ENCODE measurements at places on chromosomes 7 and 10.
A peak's percentile ranks its signal among the peaks of the same experiment; 100 is the strongest.

- DNase-seq, result no peak
Measured at GRCh38 chr7:768881-769504, 41.9 kb upstream of the PRKAR1B start.

DNA sequence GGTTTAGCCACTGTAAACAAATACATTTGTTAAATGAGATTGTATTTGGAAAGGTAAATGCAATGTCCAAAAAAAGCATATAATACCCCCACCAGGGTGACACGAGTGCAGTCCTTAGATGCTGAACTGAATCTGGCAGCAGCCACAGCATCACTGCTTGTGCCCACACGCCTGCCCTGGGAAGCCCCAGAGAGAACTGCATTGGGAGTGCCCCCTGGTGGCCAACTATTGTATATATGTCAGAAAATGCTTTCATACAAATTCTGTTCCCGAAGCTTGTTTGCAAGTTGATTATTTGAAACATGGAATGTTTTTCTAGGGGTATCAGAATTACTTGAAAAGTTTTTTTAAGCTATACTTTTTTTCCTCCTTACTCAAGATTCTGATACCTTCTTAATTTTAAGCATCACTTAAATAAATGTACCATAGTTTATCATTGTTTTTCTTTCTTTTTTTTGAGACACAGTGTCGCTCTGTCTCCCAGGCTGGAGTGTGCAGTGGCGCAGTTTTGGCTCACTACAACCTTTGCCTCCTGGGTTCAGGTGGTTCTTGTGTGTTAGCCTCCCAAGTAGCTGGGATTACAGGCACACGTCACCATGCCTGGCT, 50.1 kb downstream of the LANCL2 start:
- DNase-seq, result peak; percentile 59

DNA sequence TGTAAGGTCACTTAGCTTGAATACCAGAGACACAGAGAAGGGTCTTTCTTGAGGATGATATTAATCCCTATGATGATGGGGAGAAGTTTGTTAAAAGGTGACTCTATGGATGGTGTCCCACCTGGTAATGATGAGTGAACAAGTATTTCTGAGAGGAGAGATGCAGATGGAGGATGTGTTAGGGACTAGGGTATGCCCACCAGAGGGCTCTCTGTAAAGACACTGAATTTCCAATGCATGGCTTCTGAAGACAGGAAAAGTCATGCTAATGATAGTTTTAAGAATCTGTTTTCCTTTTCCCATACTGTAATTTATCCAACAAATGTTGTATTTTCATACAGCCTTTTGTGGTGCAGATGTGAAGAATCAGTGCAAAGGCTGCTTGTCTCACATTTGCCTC, 1250.9 kb upstream of the CELF2 start:
- no peak for DNase-seq

DNA sequence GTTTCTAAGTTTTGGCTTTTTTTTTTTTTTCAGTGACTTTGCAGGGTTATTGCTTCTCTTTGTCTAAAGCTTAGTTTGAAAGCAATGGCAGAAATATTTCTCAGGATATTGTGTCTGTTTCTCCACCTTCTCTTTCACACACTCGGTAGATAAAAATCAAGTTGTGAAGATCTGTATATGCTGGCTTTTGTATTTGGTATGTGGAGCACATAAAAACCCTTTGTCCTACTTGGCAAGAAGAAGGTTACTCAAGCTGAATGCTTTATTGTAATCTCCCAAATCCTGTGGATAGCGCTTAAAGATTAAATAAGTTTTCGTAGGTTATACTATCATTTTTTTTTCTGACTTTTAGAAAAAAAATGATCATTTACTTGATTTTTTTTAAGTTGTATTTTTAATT, 172.4 kb downstream of the CDCA7L start:
- DNase-seq, result no peak

DNA sequence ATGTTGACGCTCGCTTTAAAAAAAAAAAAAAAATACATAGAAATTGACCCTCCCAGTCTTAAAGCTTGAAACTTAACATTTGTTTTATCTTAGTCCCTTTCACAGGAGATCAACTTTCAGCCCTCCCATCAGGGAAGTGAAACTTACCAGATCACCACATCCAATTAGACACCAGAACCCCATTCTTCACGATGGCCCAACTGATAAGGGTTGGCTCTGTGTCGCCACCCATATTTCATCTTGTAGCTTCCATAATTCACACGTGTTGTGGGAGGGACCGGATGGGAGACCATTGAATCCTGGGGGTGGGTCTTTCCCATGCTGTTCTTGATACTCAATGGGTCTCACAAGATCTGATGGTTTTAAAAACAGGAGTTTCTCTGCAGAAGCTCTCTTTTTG, 629.4 kb upstream of the KCND2 start:
- no peak for DNase-seq

DNA sequence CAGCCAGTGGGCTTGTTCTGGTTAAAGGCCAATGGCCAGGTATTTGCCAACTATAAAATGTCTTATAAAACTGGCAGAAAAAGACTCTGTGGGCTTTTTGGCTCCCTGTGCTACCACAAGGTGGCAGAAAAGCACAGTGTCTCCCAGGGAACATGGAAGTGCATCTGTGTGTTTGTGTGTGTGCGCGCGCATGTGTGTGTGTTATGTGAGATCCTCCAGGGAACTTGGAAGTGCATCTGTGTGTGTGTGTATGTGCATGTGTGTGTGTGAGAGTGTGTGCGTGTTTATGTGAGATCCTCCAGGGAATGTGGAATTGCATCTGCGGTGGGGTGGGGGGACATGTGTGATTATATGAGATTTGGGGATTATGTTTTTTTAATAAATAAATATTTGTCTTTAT, 30.2 kb upstream of the ABI1 start:
- no peak for DNase-seq

DNA sequence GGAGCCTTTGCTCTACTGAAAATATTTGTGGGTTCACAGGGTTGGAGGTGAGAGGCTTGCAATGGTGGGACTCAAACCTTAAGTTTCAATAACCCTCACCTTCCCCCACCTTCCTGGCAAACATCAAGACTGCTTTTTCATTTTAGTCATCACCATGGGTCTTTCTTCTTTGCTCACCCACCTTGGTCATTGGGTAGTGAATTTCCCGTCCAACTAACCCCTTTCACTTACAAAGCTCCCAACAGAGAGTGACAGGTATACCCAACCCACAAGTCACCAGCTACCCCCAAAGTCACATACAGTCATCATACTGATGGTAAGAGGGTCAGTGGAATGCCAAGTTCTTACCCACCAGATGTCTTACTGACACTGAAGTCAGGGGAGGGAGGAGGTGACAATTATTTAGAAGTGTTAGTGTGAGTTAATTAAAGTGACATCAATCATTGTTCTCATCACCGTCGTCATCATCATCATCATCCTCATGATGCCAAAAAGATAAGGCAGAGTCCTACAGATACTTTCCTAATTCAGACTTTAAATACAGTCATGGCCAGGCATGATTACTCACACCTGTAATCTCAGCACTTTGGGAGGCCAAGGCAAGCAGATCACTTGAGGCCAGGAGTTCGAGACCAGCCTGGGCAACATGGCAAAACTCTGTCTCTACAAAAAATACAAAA, 49.0 kb downstream of the PIK3AP1 start:
- DNase-seq, result no peak

- no peak for DNase-seq
Measured at GRCh38 chr10:119409906-119410305, 132.6 kb downstream of the RGS10 start.

Measured in stimulated activated CD8-positive, alpha-beta memory T cell treated with anti-CD3 and anti-CD28 coated beads, Interleukin-15, amount 100 ng/mL, for 4 hours (primary cell).